ENCODE measurements at places on chromosomes 1 and 21.

DNA sequence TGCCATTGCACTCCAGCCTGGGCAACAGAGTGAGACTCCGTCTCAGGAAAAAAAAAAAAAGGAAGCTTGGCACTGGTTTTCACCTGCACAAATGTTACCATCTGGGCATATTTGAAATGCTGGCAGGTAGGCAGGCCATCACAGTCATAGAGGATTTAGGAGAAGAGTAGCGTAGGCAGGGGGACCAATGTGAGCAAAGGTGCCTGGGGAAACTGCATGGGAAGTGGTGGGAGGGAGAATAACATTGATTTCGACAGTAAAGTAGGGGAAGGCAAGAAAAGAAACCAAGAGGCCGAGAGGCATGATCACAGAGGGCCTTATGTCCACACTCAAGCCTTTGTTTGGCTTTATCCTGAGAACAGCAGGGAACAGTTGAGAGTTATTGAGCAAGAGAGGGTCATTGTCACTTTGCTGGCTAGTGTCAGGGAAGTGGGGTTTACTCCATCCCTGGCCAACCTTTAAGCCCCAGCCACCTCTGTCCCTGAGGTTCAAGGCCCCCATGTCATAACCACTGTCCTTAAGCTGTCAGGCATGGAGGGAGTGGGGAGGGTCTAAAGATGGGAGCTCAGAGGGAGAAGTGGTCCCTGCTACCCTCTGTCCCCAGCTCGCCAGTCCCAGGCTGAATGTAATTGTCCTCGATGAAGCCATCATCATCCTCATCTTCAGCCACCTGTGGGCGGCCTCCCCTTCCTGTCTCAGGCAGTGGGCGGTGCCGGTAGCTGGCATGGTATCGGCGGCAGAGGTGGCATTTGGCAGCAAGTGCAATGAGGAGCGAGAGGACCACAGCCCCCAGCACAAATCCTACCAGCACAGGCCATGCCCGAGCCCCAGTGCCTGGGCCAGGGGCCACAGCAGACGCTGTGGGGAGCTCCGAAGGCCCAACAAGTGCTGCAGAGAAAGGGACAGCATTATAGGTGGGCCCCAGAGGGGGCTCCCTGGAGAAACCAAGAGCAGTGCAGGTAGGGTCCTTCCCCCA, 2.9 kb downstream of the C1orf210 start:
- no peak for DNase-seq

DNA sequence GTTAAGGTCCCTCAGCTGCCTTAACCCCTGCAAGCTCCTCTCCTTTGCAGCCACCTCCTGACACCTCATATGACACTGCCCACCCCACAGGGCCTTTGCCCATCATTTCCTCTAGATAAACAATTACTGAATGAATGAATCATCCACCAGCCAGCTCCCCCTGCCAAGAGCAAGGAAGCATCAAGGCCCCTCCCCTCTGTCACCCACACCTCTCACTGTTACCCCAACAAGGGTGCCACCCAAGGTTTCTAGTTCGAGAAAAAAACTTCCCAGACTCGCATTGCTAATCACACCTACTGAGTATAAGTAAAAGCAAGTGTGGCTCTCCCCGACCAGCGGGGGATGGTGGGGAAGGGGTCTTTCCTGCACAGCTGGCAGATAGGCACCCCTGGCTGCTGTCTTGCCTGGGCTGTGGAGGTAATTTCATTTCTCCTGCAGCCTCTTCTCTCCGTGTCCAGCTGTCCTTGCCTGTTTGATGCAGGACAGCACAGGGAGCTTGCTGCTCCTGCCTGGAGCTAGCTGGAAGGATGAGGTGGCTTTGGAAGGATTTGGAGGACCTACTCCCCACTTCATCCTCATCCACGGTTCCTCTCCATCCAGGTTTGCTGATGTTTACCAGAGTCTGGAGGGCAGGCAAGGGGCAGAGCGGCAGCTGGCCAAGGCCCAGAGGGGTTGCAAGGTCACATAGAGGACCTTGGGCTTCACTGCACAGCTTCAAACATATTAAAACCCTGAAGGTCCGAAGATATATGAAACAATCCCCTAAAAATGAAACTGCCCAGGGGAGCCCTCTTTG, 33.1 kb upstream of the LBR start:
- DNase-seq, result no peak

DNA sequence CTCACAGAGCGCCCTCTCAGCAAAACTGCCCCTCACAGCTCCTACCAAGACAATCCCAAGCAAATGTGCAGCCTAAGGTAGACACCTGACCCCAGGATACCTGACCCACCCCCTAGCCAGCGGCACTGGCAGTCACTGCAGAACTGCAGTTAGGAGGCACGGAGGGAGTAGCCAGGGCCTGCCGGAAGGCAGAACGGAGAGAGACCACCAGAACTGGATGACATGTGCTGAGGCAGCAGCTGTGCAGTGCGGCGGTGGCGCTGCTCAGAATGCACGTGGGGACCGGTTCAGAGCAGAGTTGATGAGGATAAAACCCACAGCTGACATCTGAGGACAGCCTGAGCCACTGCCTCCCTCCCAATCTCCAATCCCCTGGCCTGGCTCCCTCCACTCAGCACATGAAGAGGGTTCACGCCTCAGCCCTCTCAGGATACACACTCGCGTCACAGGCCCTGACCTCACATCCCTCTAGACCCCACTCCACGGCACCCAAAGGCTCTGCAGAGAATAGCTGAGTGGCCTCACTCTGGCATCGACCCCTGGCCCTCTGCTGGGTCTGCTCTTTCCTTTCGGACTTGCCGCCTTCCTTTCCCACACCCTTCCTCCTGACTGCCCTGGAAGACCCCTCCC, 29.6 kb downstream of the UBE2G2 start:
- no peak for DNase-seq

DNA sequence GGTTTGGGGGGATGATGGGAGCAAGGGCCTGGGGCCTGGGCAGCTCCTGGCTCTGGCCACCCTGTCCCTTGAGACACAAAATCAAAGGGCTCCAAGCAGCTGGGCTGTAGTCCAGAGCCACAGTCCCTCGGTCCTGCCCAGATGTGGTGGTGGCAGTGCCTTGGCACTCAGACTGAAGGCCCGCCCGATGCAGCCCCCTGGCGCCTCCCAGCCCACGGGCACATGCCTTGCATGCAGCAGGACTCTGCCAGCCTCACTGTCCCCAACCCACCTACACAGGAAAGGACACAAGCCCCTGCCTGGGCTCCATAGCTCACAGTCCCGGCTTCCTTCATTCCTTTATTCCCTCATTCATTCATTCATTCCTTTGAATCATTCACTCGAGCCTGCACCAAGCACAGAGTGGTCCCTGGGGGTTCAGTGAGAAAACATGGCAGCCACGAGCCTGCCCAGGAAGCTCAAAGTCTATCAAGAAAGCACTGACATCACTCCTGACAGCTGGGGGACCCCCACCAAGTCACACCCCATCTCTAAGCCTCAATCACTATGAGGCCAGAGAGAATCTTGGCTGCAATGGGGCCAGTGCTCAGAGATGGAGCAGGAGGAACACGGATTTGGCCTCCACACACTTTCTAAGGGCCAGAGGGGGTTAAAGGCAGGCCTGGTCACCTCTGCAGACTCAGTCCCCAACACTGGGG, 5.8 kb downstream of the SDC3 start:
- no peak for DNase-seq

- DNase-seq, result no peak
Measured at GRCh38 chr1:97947695-97948094, 26.9 kb upstream of the DPYD start.

DNA sequence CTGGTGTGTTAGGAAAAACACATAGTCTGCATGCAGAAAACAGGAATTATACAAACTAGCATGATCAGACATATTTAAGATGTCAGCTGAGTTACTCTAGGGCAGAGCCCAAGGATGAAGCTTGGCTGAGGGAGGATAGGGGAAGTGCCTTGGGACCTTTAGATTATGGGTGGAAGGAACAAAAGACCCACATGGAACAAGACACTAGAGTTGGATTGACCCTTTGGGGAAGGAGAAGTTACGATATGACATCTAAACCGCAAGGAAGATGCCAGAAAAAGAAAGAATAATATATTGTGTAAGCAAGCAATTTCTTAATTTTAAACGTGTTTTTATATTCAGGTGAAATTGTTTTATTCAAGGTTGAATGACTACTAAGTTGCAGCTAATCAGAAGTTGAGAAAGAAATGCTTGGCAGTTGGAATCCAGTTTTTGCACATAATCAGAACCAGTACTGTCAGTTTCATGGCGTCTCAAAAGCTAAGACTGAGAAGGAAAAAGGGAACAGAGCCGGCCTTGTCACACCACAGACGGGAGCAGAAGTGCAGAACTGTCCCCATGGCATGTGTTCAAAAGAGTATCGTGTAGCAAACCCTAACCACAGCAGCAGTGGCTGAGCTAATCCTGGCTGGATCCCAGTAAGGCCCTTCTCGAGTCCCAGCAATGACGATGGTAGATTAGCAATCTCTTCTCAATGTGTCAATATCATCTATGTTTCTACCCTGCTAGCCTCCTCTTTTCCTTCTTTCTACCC, 31.2 kb upstream of the IFNAR2 start:
- DNase-seq, result no peak

- DNase-seq, result no peak
Measured at GRCh38 chr1:184302346-184302745, 84.5 kb upstream of the C1orf21 start.
